ENCODE measurements at places on chromosomes 3 and 15.

DNA sequence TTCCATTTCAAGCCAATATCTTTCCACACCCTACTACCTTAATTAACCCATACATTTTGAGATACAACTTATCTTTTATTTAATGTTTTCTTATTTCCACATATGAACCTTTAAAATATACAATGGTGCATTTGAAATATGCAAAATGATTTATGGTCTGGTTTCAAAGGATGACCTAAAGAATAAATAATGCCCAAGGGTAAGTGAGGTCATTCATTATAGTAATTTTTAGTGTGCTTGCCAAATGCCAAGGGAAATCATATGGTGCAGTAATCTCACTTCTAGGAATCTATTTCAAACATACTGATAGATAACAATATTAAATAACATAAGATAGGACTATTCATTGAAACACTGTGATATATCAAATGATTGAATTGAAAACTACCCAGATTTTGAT, 1055.4 kb downstream of the AGBL1 start:
- no peak for DNase-seq

DNA sequence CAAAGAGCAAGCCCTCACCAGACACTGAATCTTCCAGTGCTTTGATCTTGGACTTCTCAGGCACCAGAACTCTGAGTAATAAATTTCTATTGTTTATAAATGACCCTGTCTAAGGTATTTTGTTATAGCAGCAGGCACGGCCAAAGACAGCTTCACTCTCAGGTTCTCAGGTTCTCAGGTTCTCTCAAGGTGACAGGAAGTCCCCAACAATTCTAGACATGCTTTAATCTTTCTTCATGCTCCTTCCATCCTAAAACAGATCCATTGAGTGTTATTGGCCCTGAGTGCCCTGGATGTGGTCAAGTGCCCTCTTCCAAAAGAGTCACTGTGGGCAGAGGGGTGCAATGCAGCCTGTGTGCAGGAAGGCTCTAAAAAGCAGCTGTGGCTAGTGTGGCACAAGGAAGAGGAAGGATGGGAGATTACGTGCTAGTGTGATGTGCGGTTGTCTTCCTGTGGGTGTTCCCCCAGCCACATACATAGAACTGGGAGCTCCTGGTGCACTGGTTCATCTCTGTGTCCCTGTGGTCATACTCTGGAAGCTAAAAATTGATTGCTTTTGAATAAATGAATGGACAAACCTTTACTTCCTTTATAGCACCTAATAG, 11.0 kb upstream of the RAB7A start:
- DNase-seq, result peak; percentile 29

DNA sequence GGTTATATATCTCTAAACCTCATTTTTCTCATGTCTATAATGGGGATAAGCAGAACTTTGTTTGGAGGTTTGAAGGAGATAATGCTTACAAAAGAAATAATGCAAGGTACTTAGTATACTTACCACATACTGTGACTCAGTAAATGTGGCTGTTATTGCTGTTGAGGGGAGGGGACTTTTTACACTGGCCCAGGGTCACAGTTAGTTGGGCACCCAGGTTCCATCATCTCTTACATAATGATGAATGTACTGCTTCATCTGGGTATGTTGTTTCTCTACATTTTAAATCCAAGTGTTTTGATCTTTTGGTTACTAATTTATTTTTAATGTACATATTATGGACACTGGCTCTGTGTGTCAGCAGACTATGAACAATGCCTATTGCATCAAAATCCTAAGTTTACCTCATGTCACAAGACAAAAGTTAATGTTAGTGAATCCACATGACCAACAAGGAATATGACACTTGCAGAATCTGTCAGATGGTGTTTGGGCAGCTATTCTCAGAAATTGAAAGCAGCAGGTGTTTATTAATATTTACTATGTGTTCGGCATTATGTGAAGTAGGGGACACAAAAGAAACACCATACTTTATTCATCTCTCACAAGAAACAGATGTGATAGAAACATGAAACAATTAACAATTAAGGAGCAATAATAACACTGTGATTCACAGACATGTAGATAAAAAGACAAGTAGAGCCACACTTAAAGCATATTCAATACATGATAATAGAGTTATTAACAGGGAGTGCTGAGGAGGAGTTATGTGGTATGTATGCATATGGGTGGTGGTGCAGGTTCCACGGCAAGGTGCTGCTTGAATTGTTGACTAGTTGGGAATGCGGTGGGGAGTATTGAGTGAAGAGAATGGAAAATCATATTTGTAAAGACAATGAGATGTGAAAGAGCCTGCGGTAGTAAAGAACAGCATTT, 109.7 kb downstream of the GALK2 start:
- DNase-seq, result no peak

- DNase-seq, result no peak
These were observed 180.6 kb downstream of the CHL1 start for GRCh38 chr3:377158-377561.

DNA sequence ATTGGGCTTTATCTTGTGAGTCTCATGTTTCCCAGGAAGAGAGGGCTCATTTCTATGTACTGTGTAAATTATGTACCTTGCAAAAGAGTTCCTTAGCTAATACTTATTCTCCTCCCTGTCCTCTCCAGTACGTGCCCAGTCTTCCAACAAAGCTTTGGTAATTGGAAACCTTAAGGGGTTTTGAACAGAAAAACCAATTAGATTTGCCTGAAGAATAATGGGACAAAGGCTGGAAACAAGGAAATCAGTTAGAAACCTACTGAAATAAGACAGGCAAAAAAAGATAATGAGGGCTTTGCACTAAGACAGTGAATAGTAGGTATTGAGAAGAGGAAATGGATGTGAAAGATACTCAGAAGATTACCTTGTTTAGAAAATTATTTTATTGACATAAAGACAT, 82.5 kb downstream of the SPRED1 start:
- DNase-seq, result no peak

- no peak for DNase-seq
These were observed 10.1 kb downstream of the ARL14 start for GRCh38 chr3:160686955-160687535.

DNA sequence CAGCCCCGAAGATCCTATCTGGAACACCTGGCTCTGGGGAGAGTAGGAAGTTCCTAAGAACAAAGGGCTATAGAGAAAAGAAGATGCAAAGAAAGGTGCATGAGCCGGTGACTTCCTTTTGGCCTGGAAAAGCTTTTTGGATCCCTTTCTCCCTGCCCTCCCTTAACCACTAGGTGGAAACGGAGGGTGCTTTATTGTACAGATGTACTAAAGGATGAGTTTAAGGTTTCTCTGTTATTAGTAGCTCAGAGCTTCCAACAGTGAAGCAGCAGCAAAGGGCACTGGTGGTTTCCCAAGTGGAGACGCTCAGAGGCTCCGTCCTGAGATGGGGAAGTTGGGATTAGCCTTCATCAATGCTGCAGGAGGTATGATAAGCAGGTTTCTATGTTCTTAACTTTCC, 5.9 kb upstream of the ADGRG7 start:
- DNase-seq, result no peak

DNA sequence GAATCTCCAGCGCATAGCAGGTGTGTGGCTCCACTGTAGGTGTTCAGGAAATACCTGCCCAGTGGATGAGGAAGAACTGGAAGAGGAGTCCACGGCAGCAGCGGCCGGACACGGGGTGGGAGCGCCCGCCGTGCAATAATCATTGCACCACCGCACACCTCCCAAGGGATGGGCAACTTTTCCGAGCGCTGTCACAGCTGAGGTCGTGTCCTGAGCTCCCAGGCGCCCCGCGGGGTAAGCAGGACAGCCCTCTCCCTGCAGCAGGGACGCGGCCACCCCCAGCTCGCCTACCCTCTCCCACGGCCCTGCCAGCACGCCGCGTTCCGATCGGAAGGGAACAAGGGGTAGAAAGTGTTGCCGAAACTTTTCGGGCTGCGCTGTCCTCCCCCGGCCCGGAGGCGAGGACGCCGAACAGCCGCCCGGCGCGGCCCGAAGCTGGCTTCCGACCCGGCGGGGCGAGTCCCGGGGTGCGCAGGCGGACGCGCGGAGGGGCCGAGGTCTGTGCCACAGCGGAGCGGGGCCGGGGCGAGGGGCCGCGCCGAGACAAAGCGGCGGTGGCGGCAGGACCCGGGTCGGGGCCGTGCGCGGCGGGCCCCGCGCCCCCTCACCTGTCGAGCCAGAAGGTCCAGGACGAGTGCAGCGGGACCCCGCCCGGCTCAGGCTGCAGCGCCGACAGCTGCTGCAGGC, 475 bp downstream of the EIF4E3 start:
- peak; percentile 59 for DNase-seq

DNA sequence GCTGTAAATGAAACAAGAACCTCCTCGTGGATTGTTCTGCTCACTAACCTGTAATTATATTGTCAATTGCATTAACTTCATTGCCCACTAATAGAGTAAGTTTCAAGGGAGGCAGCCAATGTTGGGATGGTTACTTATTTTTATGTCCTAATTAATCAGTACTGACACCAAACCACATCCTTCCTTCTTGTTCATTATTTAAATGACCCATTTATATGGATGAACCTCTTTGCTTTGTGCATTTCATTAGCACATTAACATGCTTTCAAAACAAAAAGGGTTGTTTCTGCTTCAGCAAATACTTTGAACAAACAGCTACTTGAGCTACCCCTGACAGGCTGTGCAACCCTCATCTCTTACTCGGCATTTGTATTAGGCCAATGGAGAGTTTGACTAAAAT, 374.2 kb downstream of the MECOM start:
- no peak for DNase-seq

DNA sequence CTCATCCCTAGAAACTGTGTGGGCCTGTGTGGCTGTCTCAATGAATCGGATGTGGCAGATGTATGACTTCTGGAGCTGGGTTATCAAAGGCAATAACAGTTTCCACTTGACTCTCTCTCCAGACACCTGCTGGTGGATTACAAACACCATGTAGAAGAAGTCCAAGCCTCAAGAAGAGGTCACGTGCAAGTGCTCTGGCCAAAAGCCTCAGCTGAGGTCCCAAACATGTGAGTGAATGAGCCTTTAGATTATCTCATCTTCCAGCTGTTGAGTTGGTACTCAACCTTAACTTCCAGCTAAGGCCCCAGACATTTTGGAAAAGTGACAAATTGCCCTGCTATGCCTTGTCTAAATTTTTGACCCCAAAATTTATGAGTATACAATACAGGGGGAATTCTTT, 42.7 kb upstream of the IL12A start:
- DNase-seq, result no peak

GRCh38 chr15:93826790-93827189, 404.6 kb upstream of the MCTP2 start:
- DNase-seq, result no peak
